ENCODE measurements at places on chromosomes 5 and 9.

DNA sequence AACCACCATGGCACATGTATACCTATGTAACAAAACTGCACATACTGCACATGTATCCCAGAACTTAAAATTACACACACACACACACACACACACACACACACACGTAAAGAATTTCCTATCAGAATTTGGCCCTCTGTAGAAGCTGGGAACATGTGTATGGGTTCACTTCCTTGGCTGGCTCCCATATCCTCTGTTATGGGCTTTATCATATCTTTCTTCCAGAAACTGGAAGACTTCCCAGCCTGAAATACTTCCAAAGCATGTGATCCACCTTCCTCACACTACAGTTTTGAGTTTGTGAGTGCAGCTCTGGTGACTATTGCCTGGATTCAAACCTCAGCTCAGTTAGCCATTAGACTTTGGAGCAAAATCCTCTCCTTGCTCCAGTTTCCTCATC, 78.6 kb upstream of the GDNF start:
- no peak for DNase-seq

GRCh38 chr9:125387861-125388524, 126.4 kb downstream of the GAPVD1 start:
- DNase-seq: no peak

- DNase-seq: no peak
Measured at GRCh38 chr9:4706971-4707622, 27.7 kb downstream of the CDC37L1 start.

- DNase-seq: no peak
Measured at GRCh38 chr9:131651599-131651998, 88.3 kb downstream of the RAPGEF1 start.

- no peak for DNase-seq
Measured at GRCh38 chr9:132982458-132982857, 4.0 kb downstream of the GFI1B start.

DNA sequence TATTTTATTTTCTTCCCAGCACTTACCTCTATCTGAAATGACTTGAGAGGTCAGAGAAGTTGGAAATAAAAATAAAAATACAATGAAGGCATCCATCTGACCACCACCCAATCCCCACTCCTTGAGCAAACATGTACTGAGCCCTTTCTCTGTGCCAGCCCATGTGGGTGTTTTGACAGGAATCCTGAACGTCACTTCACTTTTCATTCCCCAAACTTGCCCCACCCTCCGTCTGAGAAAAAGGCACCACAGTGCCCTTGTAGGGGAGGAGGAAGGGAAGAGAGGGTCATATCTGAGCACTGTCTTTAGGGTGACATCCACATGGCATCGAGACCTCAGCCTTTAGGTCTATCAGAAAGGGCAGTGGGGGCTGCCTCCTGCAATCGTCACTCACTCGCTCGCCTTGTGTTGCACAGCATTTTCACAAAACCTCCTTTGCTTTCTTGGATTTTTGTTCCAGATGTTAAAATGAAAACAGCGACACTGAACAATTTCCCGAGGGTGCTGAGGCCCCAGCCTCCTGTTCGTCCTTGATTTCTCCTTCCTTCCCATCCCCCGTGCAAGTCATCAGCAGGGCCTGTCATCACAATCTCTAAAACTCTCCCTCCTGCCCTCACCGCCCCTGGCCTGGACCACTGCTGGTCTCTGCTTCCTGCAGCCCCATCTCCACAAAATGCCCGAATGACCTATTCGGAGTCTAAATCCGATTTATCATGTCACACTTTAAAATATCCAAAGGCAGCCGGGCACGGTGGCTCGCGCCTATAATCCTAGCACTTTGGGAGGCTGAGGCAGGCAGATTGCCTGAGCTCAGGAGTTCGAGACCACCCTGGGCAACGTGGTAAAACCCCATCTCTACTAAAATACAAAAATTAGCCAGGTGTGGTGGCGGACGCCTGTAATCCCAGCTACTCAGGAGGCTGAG, 13.0 kb downstream of the HIGD2A start:
- no peak for DNase-seq

GRCh38 chr9:37392272-37392671, 30.2 kb upstream of the GRHPR start:
- no peak for DNase-seq
